ENCODE measurements at places on chromosomes 6 and 20.

GRCh38 chr20:25259788-25260254 lies 11.9 kb downstream of the PYGB start:
- DNase-seq = no peak

DNA sequence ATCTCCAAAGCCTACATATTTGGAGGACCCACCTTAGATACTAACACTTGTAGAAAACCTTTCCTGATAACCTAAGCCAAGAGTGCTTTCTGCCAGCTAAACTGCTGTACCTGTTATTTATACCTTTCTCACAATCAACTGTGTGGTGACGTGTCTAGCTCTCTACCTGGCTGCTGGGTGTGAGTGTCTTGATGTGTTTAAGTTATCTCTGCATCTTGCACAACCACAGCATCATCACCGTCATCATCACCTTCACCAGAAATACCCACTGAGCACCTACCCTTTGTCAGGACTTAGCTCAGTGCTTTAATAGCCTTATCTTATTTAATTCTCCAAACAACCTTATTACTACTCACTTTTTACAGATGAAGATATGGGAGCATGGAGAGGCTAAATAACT lies 431.3 kb downstream of the MAFB start:
- DNase-seq = no peak

DNA sequence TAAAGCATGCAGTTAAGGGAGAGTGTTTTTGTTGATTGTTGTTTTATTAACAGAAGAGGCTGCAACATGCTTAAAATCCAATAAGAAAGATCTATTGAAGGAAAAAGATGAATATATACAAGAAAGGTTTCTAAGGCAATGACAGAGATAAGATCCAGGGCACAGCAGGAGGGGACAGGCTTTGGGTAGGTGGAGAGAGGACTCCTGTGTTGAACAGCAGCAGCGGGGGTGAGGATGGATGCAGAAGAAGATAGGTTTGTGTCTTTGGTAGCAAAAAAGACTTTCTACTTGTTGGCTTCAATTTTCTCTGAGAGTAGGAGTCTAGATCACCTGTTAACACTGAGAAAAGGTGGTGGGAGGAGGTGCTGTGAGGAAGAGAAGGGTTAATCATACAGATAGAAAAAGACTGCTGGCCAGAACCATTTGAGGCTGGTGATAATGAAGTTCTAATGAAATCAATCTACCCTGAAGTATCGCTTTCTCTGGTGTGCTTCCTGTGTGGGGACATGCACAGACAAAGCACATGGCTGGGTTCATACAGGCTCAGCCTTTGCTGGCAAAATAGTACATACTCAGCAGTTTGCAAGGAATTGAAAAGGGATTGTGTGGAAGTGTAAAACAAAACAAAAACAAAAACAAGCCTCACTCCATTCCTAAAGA lies 17.2 kb upstream of the DST start:
- DNase-seq = no peak

GRCh38 chr20:35597186-35597585 lies 18.4 kb upstream of the SPAG4 start:
- no peak for DNase-seq

DNA sequence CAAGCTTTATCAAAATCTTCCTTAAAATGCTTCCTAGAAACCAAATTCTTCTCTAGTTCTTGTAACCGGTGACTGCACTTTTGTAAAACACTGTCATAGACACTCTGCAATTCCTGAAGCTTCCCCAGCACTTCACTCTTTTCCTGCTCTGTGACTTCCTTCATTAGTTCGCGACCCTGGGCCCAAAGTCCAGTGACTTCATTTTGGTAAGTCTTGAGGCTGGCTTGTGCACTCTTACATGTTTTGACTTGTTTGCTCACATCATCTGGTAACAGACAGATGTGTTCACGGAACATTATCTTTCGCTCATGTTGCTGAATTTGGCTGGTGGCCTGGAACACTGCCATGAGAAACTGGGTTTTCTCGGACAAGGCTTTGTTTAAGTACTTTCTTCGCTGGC lies 306.2 kb downstream of the SYNE1 start:
- DNase-seq = no peak

GRCh38 chr20:32978009-32978335 lies 26.3 kb downstream of the SUN5 start:
- no peak for DNase-seq

GRCh38 chr6:15522026-15522425 lies 140.8 kb downstream of the DTNBP1 start:
- DNase-seq = no peak

GRCh38 chr20:35344354-35344837 lies 52.2 kb upstream of the FAM83C start:
- peak; percentile 12 for DNase-seq

DNA sequence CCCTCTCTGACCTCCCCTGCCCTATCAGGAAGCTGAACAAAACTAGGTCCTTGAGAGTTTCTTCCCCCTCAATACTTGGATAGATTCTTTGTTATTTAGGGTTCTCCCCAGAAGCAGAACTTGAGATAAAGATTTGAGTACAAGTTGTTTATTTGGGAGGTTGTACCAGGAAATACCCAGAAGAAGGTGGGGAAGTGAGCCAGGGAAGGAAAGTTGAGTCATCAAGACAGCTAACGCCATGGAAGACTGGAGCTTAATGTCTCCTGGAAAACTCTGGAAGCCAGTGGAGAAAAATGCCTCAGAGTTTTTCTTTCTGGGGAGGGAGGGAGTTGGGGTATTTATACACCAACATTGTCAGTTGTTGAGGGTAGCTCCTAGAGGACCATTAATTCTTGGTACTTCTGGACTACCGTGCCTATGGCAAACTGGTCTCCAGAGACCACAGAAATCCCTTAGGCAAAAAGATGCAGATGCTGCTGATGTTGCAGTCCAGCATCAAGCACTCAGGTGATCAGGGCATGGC lies 102.6 kb upstream of the ZFP64 start:
- DNase-seq = no peak

- peak; percentile 96 for DNase-seq
Observed at GRCh38 chr6:40672087-40672486, 84.9 kb upstream of the LRFN2 start.

DNA sequence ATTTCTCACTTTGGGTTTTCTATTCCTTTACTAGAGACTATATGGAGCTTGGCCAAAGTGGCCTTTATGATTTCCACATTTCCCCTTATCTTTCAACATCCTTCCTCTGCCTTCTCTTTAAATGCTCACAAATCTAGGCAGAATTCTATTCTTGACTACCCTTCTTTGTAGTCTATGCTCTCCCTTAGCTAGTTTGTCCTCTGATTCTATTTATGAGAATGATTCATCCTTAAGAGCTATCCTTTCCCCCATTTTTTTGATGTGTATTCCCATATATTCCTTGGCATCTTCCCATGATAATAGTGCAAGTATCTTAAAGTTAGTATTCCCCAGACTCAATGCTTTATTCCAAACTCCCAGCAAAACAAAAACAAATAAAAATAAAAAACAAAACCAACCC lies 53.1 kb downstream of the IL20RA start:
- no peak for DNase-seq

DNA sequence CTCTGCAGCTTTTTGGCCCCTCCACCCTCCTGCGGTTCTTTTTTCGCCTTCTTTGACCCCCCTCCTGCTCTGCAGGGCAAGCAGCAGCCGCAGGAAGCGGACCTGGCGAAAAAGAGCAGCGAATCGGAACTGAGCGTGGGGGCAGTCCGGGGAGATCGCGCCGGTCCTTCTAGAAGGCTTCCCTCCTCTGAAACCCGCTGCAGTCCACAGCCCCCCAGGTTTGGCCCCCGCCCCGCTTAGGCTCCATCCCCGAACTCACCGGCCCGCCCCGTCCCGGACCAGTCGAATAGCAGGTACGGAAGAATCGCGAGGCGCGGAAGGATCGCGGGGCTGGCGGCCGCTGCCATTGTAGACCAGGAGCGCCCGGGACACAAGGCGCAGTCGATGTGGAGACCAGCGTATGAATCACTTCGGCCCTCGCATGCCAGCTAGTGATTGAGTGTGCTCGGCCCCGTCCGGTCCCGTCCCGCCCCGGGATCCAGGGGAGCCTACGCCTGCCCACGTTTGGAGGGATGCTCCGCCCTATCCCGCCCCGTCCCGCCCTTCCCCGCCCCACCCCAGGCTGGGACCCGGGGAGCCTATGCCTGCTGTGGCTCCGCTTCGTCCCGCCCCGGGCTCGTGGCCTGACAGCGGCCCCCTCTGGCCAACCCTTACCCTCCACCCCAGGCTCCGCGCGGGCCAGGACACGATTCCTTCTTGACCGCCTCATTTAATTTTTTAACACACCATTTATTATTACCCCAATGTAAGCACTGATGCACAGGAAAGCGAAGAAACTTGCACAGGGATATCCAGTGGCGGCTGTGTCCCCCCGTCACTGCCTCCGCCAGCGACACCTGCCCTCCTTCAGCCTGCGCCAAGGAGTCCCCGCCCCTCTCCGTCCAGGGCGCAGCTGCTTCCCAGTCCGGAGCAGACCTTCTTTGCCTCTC lies at the start of gene ULBP3:
Gene ULBP3 (minus strand): TSS at position 402 of the 929 bp plus-strand sequence. CDS start 55 bp downstream, at position 347.
- DNase-seq = peak; percentile 74

DNA sequence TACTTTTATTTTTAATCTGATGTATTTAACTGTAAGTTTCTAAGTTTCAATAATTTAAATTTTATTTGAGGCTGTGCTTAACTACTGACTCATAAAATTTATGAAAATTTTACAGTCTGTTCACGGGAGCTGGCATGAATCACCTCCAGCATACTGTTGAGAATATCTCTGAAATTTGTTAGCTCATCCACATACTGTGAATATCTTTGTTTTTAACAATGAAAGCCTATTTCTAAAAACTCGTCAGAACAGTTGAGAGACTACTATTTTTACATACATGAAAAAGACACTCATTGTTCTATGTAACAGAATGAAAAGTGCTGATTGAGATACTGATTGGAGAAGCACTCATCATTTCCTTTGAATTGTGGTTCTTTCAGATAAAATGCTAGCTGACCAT lies 749.3 kb downstream of the TENT5A start:
- DNase-seq = no peak

- DNase-seq = no peak
Observed at GRCh38 chr6:149271348-149272340, 45.9 kb upstream of the TAB2 start.

GRCh38 chr6:168332020-168332419 lies 12.4 kb upstream of the DACT2 start:
- no peak for DNase-seq

DNA sequence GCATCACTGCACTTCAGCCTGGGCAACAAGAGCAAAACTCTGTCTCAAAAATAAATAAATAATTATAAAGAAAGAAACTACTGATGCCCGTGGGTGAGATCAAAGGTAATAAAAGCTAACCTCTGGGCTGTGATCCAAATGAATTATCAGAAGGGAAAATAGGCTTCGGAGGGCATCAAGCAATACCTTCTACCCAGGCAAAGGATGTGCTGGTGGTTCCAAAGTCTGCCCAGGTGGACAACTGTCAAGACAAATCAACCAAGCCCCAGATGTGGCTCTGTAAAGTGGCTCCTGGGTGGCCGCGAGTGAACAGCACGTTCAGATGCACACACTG lies 95.6 kb downstream of the SCML4 start:
- peak; percentile 34 for DNase-seq

- no peak for DNase-seq
Observed at GRCh38 chr6:4522453-4522852, 253.8 kb upstream of the CDYL start.

- DNase-seq = no peak
Observed at GRCh38 chr20:19864130-19864529, 106.1 kb downstream of the RIN2 start.

DNA sequence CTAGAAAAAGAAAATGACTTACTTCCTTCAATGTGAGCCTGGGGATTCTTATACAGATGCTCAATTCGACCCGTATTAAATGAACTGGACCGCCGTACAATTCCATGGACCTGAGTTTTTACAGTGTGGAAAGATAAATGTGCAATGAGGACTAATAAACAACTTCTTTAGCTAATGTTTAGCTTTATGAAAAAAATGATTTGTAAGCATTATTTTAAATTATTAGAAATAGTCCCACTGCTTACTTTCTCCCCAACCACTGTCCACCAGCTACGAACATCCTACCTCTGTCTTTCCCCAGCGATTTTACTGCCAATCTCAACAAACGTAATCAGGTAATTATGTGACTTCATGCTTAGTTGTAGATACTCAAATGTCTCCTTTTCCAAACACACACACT lies 128.0 kb downstream of the GMDS start:
- no peak for DNase-seq

DNA sequence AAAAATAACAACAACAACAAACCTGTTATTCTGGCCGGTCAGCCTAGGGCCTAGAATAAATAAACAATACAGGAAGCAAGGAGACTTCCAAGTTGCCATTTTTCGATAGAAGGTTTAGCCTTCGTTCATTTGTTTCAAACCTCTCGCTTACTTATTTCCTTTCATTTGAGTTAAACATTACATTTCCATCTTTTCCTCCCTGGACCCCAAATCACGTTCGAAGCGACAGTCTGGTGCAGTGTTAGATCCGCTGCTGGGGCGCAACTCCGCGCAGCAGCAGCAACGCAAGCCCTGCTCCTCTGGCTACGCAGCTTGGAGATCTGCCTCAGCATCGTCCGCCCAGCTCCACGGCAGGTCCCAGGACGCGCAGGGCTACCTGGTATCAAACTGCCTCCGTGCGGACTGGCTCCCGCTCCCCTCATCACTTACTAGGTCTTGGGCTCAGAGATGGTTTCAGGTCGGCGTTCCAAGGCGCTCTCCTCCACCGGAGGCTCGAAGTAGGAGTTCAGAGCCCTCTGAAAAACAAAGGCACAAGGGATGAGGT lies 530 bp downstream of the TDP2 start:
- no peak for DNase-seq

DNA sequence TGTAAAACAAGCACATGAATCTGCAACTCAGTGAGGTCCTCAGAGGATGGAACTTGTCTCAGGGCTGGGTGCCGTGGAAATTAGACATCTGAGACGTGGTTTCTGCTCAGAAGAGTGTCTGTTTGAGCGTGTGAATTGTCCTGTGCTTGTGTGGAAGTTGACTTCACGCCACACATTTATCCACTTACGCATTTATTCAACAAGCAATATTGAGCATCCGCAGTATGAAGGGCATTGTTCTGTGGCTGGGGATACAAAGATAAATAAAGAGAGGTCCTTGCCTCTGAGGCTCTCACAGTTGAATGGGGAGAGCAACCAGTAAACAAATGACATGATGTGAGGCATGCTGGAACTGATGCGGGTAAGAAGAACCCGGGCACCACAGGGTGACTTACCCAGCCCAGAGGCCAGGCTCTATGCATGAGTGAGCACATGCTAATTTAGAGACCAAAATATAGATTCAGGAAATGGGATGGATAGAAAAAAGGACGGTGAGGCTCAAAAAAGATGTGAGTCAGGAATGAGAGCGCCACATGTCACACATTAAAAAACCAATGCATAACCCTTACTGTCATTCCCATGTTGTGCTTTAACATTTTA lies 60.4 kb downstream of the SOBP start:
- DNase-seq = peak; percentile 79

DNA sequence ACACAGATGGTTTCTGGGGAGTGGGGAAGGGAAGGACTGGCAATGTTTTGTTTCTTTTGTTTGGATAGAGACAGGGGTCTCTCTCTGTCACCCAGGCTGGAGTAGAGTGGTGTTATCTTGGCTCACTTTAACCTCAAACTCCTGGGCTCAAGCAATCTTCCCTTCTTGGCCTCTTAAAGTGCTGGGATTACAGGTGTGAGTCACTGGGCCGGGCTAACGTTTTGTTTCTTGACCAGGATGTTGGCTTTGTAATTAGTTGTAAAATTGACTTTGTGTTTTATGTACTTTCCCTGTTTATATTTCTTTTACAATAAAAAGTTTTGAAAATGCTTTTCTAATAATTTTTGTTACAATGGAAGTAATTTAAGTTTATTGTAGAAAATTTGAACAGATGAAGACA lies 10.9 kb downstream of the SPATS1 start:
- no peak for DNase-seq

Measured in DMS153 (cell line).